ENCODE measurements at places on chromosomes 7 and 10.
A peak's percentile ranks its signal among the peaks of the same experiment; 100 is the strongest.

DNA sequence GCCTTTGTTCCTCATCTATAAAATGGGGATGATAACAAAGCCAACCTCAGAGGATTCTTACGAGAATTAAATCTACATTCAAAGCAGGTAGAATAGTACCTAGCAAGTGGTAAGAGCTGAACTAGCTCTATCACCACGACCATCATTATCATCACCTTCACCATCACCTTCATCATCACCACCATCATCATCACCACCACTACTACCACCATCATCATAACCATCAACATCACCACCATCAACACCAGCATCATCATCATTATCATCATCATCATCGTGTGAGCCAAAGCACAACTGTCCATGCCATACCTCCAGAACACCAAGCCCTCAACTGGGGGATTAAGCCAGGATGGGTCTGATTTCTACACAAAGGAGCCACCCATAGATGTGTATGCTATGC lies 206.8 kb downstream of the GRID1 start:
- DNase-seq, result no peak

DNA sequence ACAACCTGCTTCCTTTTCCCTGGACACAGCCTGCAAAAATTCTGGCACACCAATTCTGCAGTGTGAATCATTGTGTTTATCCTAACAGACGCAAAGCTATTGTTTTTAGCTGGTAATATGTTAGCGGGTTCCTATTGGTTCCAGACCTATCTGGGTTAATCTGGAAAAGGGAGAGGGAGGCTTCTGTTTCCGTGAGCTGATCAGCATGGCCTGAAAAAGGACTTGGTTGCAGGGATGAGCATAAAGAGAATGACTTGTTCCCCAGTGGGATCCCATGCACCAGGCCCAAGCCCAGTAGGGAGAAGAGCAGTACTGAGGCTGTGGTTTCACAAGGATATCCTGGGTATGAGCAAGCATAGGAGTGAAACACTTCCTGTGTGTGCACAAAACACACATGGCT lies 78.4 kb downstream of the PDE1C start:
- no peak for DNase-seq

- DNase-seq, result peak; percentile 71
These were observed 8.1 kb downstream of the PRKRIP1 start for GRCh38 chr7:102404005-102404861.

- DNase-seq, result no peak
These were observed 64.0 kb downstream of the ZNF33B start for GRCh38 chr10:42574336-42574735.

DNA sequence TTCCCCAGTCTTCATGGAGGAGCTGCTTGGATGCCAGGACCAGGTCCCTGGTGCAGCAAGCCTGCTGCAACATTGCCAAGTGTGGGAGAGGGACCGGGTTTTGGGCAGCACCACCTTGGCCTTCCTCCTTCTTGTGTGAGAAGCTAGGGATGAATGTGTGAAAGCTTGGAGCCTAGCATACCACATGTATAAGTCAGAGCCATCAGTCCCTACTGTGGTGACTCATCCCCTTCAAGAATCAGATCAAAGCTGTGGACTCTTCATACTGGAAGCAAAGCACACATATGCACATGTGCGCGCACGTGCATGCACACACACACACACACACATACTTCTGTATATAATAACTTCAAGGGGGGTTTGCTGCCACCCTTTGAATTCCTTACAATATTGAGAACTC lies 527.8 kb downstream of the LRMDA start:
- no peak for DNase-seq

DNA sequence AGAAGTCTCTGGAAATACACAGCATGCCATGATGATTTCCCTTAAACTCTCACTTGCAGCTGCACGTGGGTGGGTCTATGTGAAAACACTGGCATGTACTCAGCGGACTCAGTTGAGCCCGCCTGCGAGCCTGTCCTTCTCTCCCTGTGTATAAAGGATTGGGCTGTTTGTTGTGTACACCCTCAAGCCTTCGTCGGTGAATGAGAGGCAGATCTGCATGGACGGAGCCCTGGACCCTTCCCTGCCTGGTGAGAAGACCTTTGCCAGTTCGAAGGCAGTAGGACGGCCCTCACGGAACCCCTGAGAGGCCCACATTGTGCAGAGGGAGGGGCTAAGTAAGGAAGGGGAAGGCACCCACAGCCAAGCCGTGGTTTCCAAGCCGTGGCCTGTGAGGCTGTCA lies 121.2 kb downstream of the WDFY4 start:
- no peak for DNase-seq

Data from activated CD4-positive, alpha-beta T cell treated with anti-CD3 and anti-CD28 coated beads, Interleukin-2, Interleukin-6, amounts not matched to agents 100 ng/mL and 50 ng/mL, durations not matched to agents 16 hours and 8 hours (primary cell).